ENCODE measurements at places on chromosomes 1 and 21. TPM values are rescaled to one million over a fixed set of nuclear protein-coding genes. Genes with fewer than 3 reads are reported as not detected.

CHODL gene
- total RNA-seq: 0.45 TPM

TTC22 gene
- 0.19 TPM for total RNA-seq

DNA sequence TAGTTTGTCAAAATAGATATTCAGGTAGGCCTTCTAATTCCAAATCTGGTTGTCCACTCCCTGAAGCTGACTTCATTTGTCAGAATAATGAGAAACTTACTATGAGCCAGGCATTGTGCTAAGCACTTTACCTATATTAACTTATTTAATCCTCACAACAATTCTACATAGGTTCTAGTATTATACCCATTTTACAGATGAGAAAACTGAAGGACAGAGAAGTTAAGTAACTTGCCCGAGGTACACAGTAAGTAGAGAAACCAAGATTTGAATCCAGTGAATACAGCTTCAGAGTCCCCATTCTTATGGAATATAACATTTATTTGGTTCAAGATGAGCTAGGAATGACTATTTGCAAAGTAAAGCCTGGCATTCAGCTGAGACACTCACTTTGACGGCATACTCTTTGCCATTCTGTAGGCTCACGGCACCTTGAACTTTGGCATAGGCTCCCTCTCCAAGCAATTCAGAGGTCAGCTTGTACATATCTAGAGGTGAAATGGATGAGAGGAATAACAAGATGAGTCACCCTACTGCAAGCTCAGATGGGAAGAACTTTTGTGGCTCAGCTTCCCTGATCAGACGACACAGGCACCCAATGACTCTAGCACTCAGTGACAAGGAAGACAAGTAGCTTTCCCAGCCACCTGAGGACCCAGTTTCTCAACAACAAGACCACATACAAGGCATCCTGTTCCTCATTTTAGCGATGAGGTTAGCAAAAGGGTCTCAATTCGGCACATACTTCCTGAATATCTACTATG is 23.7 kb downstream of the MKNK1 start:
- no peak overlapping the region for H3K27ac ChIP-seq
- H3K36me3 ChIP-seq: peaks cover 97% of the 10 kb centered on the region
- DNase-seq: no peak
- no peaks in the 10 kb centered on the region for H3K4me1 ChIP-seq

- no peak for DNase-seq
- no peaks in the 10 kb centered on the region for H3K36me3 ChIP-seq
- H3K4me3 ChIP-seq: no peak overlapping the region
- H3K27ac ChIP-seq: no peak overlapping the region
- no peaks in the 10 kb centered on the region for H3K27me3 ChIP-seq
Measured at GRCh38 chr1:111553196-111553595, 49.8 kb upstream of the ADORA3 start.

Data from heart left ventricle (tissue), 16 donors.